ENCODE measurements at places on chromosomes 4 and X.

GRCh38 chr4:71441186-71442169, 102.7 kb downstream of the SLC4A4 start:
- DNase-seq = no peak

DNA sequence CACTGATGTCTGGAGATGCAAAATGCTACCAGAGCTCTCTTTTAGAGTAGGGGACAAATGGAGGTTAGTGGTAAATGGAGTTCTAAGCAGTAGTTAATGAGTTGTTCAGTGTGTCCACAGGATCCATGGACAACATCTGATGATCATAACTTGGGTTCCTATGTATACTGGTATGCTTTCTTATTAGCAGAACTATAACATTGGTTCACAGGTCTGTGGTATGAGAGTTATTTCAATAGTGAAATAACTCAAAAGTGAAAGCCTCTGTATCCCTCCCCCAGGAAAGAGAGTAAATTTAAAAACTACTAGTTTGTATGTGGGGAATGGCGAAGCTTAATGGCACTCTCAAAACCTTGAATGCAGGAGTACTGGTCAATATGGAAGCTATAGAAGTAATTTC, 363.5 kb upstream of the EMCN start:
- no peak for DNase-seq

GRCh38 chr4:10577018-10577417, 107.5 kb downstream of the CLNK start:
- no peak for DNase-seq

- no peak for DNase-seq
These were observed 155.6 kb downstream of the PCDH7 start for GRCh38 chr4:30875658-30876269.

DNA sequence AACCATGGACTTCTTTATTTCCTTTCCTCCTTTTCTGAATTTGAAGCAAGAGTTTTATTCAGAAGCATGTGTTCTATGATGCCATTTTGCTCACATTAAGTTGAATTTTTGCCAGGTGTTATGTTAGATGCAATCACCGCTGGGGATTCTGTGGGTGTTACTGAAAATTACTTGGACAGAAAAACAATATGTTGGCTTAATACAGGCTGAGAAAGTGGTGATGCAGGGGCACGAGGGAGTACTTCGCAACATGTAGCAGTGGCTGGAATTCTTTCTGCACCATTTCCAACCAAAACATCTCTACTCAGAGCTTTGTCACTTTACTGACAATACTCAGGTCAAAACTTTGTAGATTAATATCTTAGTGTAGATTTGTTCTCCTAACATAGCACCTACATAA, 109.2 kb upstream of the PCDH18 start:
- DNase-seq = no peak

DNA sequence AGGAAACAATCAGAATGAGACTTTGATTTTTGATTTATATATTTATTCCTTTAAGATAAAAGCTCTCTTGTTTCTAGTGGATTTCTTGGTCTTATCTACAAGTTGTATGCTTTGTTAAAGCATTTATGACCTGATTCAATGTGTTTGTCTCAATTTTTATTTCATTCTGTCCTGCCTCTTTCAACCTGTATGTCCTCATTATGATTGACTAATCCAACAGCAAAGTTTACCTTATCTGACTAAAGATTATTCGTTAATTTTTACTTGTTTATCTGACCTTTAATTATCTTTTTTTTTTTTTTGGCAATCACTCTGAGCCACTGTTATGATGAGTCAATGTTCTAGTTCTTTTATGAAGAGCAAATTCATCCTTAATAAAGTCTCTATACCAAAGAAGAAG, 54.9 kb downstream of the UGT2A3 start:
- DNase-seq = no peak

DNA sequence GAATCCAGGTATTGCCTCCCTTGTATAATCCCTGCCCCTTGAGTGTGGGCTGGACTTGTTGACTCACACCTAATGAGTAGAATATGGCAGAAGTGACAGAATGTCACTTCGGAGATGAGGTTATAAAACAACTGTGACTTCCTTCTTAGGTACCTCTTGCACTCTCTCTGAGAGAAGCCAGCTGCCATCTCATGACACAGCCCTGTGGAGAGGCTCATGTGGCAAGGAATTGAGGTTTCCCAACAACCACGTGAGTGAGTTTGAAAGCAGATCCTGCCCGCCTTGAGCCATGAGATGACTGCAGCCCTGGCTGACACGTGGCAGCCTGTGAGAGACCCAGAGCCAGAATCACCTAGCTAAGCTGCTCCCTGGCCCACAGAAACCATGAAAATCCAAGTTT, 13.5 kb downstream of the ASB11 start:
- no peak for DNase-seq

DNA sequence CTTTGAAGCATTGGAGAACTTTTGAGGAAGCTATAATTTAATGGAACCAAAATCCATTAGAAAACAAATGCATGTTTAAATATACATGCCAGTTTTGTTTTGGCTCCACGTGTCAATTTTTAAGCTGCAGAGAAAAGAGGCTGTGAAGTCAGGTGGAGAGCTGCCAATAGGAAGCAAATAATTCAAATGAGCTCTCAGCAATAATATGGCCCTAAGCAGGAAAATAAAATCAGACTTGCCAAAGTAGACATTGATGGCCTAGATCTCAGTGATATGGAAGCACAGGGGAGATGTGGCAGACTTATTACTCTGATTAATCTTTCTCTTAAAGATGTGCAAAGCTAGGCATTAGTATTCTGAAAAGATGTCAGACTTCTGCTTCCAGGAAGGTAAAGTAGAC, 769.8 kb upstream of the NDST4 start:
- DNase-seq = no peak

DNA sequence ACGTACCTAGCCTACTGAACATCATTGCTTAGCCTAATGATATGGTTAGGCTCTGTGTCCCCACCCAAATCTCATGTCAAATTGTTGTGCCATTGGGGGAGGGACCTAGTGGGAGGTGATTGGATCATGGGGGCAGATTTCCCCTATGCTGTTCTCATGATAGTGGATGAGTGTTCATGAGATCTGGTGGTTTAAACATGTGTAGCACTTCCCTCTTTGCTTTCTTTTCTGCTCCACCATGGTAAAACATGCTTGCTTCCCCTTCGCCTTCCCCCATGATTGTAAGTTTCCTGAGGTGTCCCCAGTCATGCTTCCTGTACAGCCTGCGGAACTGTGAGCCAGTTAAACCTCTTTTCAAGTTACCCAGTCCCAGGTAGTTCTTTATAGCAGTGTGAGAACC, 102.6 kb downstream of the RAPGEF2 start:
- no peak for DNase-seq

- no peak for DNase-seq
These were observed 11.1 kb downstream of the CENPU start for GRCh38 chr4:184722798-184723197.

GRCh38 chr4:88285235-88285653, 883 bp upstream of the PPM1K start:
- no peak for DNase-seq

DNA sequence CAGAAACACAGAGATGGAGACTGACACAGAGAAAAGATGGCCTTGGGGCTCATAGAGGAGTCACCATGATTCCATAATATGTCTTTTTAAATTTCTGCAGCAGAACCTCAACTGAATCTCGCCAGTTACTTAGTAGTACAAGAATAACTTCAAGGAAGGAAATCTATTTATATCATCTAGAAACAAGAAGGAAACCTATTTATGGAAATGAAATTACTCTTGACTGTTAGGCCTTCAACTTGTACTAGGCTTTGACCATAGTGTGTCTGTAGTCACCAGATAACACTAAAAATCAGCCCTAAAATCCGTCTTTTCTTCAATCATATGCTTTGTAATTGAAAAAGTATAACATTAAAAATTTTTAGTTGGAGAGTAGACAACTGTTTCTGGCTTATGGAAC, 740.4 kb downstream of the TRIML1 start:
- no peak for DNase-seq
